Stimulated activated CD8-positive, alpha-beta memory T cell treated with anti-CD3 and anti-CD28 coated beads, Interleukin-15, amount 100 ng/mL, for 24 hours (primary cell): ENCODE measurements at places on chromosomes 4 and X.

GRCh38 chr4:30912098-30912714, 192.0 kb downstream of the PCDH7 start:
- no peak for DNase-seq

DNA sequence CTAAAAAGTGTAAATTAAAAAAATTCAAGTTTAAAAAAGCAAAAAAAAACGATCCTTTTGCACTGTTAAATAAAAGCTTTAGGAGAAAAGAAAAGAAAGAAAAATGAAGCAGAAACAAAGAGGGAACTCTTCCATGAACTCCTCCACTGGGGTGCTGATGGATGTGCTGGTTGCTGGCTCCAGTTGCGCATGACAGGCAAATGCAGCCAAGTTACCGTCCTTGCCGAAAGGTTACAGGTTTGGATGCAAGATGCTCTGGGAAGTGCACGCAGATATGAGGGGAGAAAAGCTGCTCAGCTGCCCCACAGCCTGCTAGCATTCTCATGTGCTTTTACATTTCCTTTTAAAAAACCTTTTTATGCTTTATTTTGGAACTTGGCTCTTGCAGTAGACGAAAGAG, 58.5 kb downstream of the HADH start:
- no peak for DNase-seq

- no peak for DNase-seq
These were observed 123.9 kb downstream of the LHFPL1 start for GRCh38 chrX:112555831-112556230.

DNA sequence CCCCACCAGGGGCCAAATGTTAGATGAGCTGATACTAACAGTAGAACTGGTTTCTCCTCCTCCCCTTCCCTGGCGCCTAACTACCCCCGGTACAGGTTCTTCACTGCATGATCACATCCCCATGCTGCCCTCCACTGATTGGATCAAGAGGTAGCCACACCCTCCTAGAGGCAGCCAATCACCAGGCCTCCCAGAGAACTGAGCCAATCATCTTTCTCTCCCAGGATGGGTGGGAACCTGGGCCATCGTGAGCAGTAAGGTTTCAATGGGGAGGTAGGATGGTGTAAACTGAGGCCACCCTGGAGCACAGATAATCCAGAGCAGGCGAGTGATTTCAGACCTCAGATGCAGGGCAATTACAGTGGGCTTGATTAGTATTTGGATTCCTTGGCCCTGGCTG, 64.2 kb downstream of the PPP2R2C start:
- no peak for DNase-seq

DNA sequence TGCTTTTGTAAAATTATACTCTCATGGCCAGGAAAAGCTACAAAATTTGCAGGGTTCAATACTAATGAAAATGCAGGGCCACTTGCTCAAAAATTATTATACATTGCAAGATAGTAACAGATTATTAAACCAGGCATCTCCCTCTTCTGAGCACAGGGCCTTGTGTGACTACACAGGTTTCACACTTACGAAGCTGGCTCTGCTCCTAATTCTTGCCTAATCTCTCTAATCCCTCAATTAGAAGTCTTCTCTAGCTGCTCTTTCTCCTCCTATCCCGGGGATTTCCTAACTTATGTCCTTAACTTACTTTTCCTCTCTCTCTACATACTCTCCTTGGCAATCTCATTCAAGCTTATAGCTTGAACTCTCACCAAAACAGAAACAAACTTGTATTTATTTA, 168.3 kb downstream of the AREG start:
- no peak for DNase-seq

DNA sequence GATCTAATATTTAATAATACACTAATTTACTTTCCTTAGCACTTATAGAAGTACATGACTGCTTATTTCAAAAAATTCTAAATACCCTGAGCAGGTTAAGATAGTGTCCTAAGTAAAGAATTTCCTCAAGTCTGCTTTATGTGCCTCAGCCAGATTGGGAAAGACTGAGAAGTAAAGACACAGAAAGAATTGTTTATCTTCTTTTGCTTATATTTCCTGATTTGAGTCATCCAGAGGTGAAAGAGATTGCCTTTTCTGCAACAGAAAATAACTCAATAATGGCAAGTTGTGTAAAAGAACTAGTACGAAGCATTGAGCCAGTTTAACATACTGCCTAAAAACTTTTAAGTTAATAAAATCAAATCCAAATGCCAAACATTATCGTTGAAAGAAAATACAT, 45.0 kb downstream of the NAF1 start:
- no peak for DNase-seq

GRCh38 chr4:76714226-76714625, 183.7 kb downstream of the SOWAHB start:
- DNase-seq, result no peak

- no peak for DNase-seq
These were observed 5.4 kb upstream of the SPP1 start for GRCh38 chr4:87970121-87970520.

- DNase-seq, result no peak
These were observed 7.8 kb downstream of the FLNA start for GRCh38 chrX:154366666-154367055.

GRCh38 chrX:1727531-1728027, 112.7 kb downstream of the ASMT start:
- no peak for DNase-seq

DNA sequence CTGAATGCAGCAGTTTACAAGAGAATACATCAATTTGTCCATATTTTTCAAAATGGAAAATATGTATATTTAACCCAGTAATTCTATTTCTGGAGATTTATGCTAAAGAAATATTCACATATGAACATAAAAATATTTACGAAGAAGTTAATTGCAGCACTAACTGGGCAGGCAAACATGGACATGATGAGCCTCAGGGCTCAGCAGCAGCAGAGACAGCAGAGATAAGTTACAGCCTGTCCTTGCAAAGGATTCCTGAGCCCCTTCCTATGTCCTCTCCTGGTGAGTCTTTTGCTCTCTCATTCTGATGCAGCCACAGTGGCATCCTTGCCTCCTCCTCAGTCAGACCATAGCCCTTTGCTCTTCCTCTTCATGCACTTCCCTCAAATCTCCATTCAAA, 680.6 kb upstream of the CPEB2 start:
- DNase-seq, result no peak

DNA sequence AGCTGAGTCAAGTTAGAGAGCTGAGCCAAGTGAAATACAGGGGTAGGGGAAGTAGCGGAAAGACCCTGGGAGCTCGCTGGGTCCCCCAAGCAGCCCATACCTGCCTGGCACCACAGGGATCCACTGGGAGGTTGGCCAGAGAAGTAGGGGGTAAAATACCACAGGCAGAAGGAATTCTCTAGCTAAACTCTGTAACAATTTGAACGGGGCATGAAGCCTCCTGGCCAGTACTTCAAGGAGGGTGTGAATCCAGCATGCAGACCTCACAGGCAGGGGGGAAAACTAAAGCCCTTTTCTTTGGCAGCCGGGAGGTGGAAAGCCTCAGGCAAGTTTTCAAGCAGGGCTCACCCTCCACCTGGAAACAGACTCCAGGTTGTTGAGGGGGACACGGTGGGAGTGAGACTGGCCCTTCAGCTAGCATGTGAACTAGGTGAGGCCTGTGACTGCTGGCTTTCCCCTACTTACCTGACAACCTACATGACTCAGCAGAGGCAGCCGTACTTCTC, 3.7 kb upstream of the UGT2A1 start:
- DNase-seq, result no peak

- DNase-seq, result no peak
These were observed 1.9 kb upstream of the SEPTIN6 start for GRCh38 chrX:119694601-119695534.

GRCh38 chr4:136893573-136893972, 638.7 kb downstream of the PCDH18 start:
- no peak for DNase-seq

DNA sequence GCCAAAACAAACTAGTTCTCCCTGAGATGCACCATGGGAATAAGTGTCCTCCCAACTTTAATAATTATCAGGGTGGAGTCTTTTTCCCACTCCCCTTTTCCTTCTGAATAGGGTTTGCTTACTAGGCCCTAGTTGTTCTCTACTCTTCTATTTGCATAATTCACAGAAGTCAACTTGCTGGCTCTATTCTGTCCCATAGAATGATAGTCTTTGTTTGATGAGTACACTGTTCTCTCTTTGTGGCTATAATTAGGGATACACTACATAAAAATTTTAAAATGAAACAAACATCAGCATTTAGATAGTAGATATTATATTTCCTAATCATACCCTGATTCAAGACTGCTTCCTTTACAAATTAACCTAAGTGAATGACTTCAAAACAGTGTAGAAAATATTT, 10.3 kb downstream of the PDHA2 start:
- no peak for DNase-seq

DNA sequence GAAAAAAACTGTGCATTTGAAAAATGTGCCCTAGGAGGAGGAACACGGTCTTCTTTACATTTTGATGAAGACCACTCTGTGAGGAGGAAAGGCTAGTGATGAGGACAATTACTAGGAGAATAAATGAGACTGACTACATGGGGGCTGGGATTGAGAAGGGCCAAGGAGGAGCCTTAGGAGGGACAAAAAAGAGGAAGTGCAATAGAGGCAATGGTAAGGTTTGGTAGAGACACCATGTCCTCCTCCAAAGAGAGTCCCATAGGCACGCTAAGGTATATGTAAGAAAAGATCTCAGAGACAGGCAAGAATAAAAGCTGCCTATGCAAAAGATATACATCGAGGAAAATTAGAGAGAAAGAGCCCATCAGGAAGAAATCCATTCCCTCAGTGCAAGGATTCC, 336.5 kb upstream of the SFRP2 start:
- DNase-seq, result no peak
